Left renal pelvis (tissue), 4 donors: ENCODE measurements at places on chromosomes 4 and X.

GRCh38 chrX:153963546-153963945 is 8.1 kb downstream of the HCFC1 start:
- DNase-seq: no peak

DNA sequence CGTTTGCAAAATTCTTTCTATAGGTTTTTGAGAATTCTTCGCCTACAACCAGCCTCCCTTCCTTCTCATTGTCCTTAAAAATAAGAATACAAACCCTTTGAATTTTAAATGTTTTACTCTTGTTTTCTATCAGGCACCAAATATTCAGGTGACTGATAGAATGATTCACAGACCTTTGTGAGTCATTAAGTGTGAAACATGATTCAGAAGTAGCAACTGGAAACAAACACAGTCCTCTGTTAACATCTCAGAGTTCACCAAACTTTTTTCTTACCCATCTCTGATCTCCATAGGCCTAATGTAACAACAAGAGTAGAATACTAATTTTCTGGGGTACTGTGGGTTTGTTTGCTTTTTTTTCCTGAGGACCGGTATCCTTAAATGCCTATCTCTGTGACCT is 63.4 kb upstream of the MAB21L2 start:
- DNase-seq: no peak

- no peak for DNase-seq
Measured at GRCh38 chr4:158316264-158316663, 106.0 kb downstream of the TMEM144 start.

GRCh38 chrX:57368158-57368557 is 81.7 kb downstream of the FAAH2 start:
- no peak for DNase-seq

GRCh38 chrX:9378980-9379696 is 85.7 kb upstream of the TBL1X start:
- DNase-seq: no peak

DNA sequence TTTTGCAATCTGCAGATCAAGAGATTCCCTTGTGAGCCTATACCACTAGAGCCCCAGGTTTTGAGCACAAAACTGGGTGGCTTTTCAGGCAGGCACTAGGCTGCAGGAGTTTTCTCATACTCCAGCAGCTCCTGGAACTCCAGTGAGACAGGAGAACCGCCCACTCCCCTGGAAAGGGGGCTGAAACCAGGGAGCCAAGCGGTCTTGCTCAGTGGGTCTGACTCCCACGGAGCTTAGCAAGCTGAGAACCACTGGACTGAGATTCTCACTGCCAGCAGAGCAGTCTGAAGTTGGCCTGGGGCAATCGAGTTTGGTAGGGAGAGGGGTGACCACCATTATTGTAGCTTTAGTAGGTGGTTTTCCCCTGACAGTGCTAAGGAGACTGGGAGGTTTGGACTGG is 313.8 kb upstream of the TEX13C start:
- no peak for DNase-seq

GRCh38 chrX:103360092-103360491 is 3.8 kb downstream of the TCEAL9 start:
- no peak for DNase-seq

GRCh38 chr4:105462576-105462975 is 11.3 kb downstream of the PPA2 start:
- no peak for DNase-seq

DNA sequence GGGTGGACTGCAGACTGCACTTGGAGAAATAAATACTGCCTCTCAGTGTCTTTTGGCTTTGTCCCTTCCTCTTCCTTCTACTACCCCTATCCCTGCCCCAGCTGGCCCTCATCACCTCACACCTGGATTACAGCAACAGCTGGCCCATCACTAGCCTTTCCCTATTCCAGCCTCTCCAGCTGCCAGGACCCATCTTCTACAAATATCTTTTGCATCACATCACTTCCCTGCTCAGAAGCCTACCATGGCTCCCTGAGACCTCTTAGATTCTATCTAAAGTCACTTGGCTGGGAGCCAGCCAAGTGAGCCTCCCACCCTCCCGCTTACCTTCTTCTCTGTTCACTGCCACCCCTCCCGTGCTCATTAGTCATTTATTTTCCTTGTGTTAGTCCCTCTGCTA is 66.8 kb downstream of the TSC22D3 start:
- DNase-seq: no peak

DNA sequence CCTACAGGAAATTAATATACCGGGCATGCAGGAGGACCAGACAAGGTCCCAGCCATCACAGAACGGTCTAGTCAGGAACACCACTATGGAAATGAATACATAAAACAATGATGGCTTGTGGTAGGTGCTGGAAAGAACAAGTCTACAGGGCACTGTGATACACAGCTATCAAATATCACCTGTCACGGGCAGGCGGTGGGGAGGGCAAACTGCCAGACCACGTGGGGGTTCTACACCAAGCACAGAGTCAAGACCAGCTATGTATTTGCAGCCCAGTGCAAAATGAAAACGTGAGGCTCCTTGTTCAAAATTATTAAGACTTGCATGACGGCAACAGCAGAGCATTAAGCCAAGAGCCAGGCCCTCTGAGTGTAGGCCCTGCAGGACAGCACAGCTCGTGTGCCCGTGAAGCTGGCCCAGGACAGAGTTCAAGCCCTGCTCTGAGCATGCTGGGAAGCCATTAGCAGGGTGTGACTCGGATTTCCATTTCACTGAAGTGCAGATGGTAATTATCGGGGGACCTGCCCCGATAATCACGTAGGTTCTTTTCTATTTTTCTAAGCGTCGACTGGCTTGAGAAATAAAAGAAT is 83.6 kb downstream of the JAKMIP1 start:
- DNase-seq: no peak

GRCh38 chrX:136765821-136766356 is 14.8 kb downstream of the ARHGEF6 start:
- no peak for DNase-seq

- DNase-seq: no peak
Measured at GRCh38 chr4:77826275-77826674, 7.1 kb upstream of the CNOT6L start.

GRCh38 chr4:55087913-55088260 is 37.5 kb downstream of the KDR start:
- no peak for DNase-seq

DNA sequence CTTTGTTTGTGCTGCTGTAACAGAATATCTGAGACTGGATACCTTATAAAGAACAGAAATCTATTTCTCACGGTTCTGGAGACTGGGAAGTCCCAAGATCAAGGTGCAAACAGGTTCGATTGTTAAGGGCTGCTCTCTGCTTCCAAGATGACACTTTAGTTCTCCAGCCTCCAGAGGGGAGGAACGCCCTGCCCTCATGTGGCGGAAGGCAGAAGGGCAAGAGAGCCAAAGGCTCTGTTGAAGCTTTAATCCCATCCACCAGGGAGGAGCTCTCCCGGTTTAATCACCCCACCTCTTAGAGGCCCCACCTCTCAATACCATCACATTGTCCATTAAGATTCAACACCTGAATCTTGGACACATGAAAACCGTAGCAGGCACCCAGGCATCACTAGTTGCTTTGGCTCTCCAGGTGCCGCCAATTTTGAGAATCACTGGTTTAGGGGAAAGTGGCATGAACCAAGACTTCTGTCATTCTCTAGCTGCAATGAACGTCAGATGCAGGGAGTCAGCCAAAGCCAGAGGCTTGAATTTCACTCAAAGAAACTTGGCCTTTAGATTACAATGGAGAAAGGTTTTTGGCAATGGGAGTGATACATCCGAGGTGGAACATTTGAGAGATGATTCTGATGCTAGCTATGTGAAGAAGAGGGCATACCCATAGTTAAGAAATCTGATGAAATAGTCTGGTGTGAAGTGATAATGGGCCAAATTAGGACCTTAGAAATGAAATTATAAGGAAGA is 15.7 kb downstream of the FHL1 start:
- DNase-seq: no peak

- no peak for DNase-seq
Measured at GRCh38 chrX:51336584-51336983, 4.0 kb downstream of the NUDT10 start.

DNA sequence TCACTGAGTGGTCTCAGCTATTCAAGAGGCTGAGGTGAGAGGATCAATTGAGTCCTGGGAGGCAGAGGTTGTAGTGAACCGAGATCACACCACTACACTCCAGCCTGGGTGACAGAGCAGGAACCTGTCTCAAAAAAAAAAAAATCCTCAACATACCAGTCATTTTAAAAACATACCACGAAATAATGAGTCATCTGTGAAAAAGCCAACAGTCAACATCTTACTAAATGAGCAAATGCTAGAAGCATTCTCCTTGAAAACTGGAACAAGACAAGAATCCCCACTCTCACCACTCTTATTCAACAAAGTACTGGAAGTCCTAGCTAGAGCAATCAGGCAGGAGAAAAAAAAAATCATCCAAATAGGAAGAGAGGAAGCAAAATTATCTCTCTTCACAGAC is 104.0 kb upstream of the ARHGEF9 start:
- no peak for DNase-seq

GRCh38 chr4:6322761-6323566 is 53.3 kb downstream of the WFS1 start:
- DNase-seq: no peak

DNA sequence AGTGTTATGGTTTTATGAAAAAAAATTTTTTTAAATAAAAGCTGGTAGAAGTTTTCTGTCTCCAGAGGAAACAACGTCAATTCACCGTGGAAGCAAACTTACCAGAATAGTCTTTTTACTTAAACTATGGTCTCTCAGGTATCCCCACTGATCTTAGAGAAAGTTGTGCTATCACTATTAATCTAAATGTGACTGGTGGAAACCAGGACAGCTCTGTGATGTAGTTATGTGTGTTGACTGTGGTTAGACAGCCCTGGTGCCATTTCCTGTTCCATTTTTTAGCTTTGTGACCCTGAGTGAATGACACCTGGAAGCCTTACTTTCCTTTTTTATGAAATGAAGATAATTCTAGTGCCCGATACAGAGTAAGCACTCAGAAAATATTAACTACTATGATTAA is 111.8 kb upstream of the HUWE1 start:
- DNase-seq: no peak

DNA sequence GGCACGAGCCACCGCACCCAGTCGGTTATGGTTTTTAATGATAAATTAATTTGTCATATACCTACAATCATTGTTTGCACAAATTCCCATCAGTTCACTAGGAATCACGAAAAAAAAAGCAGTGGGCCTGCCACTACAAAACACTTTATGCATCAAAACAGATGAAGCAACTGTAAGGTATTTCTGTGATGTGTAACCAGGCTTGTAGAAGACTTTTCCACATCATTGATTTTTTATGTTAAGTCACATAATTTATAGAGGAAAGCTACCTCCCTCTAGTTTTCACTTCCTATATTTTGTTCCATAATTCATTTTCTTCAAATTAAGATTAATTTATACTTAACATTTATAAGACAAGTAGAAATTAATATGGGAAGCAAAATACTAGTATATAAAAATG is 6.7 kb upstream of the FAM200B start:
- DNase-seq: no peak

GRCh38 chrX:14496674-14497073 is 32.7 kb upstream of the GLRA2 start:
- no peak for DNase-seq

DNA sequence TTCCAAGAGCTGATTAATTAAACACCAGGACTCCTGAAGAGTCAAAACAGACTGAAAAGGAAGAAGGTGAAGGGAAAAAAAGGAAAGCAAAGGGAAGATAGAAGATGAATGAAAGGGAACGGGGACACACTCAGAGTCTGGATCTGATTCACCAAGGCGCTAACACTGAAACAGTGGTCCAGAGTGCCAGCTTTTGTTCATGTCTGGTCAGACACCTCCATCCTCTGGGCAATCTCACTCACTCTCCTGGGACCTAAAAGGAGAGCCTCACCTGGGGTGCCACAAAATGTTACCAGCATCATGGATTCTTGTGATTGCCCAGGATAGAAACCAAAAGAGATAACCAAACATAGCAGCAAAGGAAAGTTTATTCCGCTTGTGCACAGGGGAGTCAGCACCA is 120.3 kb upstream of the AFF2 start:
- DNase-seq: no peak

DNA sequence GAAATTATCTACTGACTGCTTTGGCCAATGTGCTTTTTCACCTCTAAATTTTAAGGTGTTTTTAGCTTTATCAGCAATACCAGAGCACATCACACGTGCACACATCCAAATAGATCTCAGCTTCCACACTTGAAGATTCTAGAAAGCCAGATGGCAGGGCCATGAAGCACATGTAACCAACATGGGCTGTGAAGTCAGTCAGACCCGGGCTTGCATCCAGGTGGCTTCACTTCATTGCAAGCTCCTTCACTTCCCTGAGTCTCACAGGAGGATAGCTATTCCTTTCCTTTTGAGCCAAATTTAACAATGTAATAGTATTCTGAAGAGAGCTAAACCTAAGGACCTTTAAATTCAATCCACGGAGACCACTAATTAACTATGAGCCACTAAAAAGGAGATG is 86.5 kb downstream of the SH3RF1 start:
- DNase-seq: no peak

DNA sequence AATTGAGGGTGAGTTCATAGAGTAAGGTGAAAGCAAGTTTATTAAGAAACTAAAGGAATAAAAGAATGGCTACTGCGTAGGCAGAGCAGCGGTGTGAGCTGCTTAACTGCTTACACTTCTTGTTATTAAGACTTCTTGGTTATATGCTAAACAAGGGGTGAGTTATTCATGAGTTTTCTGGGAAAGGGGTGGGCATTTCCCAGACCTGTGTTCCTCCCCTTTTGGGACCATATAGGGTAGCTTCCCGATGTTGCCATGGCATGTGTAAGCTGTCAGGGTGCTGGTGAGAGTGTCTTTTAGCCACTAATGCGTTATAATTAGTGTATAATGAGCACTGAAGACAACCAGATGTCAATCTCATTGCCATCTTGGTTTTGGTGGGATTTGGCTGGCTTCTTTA is 126.5 kb downstream of the ARSF start:
- no peak for DNase-seq

- no peak for DNase-seq
Measured at GRCh38 chr4:20422398-20422797, 170.7 kb downstream of the SLIT2 start.

- no peak for DNase-seq
Measured at GRCh38 chr4:41969671-41970070, 11.9 kb upstream of the DCAF4L1 start.

DNA sequence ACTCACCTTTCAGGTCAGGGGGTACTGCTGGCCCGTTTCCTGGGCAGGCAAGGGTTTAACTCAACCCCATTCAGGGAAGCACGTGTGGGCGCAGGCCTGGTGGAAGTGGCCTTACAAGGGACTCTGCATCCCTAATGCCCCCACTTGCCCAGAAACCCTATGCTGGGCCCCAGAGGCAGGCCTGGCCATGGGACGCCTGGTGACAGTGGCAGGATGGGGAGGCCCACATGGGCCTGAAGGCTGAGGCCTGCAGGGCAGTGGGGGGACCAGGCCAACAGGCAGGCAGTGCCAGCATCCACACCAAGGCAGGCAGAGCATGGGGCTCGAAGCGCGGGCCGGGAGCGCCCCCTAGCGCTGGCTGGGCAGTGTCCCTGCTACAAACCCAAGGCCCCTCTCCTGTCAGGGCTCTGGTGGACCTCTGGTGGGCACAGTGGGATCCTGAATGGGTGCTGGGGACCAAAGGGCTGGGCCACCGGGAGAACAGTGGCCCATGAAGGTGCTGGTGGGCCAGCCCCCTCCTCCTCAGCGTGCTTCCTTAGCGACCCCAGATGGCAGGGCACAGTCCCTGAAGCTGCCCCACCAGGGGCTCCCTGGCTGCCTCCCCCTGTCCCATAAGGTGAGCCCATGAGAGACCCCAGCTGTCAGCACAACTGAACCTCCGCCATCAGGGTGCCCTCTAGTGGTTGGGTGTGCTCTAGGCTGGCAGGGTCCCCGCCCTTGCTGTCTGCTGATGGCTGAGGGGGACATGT is 16.8 kb downstream of the FGFR3 start:
- no peak for DNase-seq

GRCh38 chr4:20391912-20392311 is 140.2 kb downstream of the SLIT2 start:
- no peak for DNase-seq
